ENCODE measurements at places on chromosomes 3 and 15. TPM values are rescaled to one million over a fixed set of nuclear protein-coding genes. Genes with fewer than 3 reads are reported as not detected.

DNA sequence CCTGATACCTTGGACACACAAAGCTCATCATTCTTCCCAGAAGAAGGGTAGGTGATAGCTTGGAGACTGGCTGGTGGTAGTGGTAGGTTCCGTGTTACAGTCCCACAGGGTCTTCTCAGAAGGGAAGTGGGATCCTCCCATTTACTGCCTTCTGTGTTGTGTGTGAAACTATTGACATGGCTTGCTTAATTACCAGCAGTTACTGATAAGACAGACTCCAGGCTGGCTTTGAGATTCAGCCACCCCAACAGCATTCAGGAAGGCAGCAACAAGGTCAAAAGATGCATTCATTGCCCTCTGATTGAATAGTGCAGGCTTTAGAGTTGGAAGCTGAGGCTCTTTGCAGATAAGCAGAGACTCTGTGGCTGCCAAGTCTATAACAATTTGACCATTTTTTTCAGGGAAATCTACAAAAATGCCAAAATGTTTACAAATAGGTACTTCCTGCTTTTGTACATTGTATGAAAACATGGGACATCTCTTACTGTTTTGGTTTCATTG lies 7.7 kb downstream of the ARNT2 start:
- no peak for ATAC-seq

DNA sequence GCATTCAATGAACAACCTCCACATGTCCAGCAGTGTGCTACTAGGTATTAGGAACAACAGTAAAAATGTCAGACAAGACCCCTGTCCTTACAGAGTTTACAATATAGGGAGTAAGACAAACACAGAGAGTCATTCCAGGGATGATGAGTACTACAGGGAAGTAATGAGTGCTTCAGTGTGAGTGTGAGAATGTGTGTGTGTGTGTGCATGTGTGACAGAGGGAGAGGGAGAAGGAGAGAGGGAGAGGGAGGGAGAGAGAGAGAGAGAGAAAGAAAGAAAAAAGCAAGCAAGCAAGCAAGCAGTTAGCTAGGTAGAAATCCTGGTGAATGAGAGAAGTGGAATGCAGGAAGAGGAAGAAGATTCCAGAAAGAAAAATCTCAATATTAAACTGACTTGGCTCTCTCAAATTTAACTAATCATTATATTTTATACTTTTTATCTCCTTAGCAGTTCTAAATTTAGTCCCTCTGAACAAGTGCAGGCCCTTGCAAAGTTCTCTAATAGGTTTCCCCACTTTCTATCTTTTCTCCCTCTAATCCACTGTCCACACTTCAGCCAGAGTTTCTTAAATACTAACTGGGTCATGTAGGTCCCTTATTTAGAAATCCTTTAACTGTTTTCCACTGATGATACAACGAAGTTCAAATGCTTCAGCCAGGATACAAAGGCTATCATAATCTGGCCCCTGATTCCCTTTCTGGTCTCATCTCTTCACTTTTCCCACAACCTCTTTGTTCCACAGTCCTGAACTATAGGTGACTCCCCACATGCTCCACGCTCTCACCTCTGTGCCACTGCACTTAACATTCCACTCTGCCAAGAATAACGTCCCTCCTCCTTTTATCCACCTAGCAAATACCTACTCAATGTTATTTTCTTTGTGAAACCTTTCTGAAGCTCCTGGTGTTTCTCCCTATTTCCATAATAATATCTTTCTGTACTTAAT lies 10.3 kb downstream of the DCBLD2 start:
- ATAC-seq = no peak

DNA sequence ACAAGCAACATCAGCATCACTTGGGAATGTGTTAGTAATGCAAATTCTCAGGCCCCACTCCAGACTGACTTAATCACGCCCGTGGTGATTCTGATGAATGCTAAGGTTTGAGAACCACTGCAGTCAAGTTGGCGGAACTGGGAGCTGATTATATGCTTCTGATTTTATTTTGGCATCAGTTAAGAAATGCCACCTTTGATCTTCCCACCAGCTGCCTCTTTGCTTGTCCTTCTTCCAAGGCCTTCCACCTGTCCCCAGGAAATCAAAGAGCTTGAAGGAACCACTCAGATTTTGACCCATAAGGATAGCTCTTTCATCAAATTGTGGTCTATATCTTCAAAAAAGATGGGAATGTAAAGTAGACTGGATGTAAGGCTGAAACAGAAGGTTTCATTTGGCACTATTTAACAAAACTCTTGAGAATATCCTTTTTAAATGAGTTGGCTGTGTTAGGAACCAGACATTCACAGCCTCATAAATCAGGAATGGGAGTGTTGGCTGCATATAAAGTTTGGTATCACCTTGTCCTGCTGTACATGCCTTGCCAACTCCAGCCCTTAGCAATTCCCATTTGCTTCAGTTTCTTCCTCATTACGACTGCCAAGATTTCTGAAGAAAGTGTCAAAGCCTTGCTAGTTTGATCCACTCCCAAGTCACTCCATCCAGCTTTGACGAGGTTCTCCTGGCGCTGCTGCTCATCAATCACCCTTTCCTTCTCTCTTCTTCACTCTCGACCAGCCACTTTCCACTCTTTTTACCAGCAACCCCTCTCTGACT lies 125.8 kb upstream of the NPHP3 start:
- ATAC-seq = no peak

DNA sequence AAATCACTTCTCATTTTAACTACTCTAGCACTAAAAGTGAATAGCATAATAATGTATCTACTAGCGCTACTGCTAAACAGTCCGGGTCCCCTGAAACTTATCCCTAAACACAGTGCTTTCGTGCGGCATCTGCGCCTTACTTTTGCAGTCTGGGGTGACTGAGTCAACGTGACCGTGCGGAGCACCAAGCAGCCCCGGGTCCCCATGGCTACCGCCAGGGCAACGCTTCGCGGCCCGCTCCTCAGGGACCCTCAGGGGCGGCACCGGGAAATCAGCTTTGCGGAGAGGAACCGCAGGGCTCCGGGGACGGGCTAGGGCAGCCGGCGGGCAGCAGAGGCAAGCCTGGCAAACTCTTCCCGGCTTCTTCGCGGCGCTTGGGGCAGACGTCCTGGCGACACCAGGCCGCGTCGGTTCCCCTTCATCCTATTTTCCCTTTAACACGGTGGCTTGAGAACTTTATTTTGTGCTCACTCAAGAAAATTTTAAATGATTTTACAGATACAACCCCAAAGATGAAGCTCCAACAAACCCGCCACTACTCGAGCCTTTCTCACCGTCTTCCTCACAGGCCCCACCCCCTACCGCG lies 757 bp upstream of the DIPK2A start:
- peak; percentile 10 for ATAC-seq

DNA sequence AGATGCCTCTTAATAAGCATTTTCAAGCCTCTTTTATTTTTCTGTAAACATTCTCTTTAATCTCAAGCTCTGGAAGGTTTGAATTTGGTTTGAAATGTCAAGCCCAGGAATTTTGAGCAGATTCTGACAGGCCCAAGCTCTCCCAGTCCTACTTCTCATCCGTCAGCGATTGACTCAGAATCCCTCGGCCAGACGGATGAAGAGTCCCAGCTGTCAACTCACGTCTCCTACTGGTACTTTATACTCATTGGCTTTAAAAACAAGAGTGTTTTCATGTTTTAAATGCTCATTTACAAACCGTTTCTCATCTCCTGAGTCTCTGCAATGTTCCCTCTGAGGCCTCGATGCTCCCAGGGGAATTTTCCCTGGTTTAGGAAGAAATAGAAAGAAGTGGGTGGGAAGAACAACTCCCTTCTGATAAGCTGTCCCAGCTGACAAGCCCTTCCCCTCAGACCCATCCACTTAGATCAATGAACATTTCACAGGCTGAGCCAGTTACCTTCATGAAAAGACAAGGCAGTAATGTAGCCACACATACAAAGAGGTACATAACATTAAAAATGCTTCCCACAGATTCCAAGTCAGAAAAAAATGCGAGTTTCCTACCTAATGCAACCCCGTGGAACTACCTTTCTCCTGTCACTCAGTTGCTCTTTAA lies 478.2 kb upstream of the DPH6 start:
- no peak for ATAC-seq

DNA sequence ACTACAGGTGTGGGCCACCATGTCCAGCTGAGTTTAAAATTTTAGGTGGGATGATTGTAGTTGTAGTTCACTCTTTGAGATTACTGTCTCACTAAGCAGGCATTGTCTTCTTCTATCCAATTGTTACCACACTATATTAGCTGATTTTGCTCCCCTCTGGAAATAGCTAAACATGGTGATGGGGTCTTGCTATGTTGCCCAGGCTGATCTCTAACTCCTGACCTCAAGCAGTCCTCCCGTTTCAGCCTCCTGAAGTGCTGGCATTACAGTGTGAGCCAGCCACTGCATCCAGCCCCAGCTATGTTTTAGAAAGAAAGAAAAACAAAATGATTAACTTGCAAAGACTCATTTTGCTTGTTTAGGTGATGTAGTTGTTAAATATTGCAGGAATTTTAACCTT lies 30.6 kb downstream of the YEATS2 start:
- ATAC-seq = no peak

DNA sequence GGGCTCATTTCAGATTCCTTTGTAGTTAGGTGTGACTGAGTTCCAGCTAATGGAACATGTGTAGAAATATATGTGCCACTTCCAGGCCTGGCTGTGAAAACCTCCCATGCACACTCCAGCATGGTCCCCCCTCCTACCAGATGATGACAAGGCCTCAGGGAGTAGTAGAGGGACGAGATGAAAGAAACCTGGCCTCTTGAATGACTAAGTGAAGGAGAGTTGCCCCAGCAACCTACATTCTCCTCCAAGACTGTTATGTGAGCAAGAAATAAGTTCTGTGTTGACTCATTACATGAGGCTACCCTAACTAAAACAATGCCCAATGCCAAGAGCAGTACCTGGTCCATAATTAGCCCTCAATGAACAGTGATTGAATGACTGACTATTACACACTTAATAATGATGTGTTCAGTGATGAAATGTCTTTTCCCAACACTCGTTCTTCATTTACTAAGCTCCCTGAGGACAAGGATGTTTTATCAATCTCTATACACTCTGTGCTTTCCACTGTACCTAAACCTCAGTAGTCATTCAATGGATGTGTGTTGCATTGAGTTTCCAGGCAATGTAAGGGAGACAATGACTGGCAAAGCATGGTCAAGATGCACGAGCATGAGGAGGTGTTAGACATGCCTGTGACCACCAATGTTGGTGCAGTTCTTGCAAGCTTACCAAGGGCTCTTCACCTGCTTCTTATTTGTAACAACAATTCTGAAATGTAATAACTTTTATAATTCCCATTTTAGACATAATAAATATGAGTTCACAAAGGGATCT lies 62.0 kb upstream of the BCL6 start:
- no peak for ATAC-seq

DNA sequence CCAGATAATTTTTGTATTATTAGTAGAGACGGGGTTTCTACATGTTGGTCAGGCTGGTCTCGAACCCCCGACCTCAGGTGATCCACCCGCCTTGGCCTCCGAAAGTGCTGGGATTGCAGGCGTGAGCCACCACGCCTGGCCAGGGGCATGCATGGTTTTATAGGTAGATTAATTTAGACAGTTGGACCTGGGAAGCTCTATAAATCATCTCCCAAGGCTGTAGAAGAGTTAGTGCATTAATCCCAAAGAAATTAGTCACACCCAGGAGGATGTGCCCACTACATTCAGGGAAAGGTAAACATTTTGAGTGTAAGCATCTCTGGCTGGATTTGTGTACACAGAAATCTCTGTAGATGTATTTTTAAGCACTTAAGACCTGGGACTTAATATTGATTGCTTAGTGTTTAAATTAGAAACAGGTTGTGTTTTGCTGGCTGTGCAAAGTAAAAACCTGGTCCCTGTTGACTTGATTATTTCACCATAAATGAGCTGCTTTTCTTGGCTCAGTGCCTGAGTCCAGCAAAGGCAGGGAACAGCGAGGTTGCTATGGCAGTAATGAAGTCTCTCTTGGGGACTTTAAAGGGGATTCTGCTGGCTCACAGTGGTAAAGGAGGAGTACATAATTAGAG lies 19.2 kb downstream of the EXOSC7 start:
- ATAC-seq = peak; percentile 71

DNA sequence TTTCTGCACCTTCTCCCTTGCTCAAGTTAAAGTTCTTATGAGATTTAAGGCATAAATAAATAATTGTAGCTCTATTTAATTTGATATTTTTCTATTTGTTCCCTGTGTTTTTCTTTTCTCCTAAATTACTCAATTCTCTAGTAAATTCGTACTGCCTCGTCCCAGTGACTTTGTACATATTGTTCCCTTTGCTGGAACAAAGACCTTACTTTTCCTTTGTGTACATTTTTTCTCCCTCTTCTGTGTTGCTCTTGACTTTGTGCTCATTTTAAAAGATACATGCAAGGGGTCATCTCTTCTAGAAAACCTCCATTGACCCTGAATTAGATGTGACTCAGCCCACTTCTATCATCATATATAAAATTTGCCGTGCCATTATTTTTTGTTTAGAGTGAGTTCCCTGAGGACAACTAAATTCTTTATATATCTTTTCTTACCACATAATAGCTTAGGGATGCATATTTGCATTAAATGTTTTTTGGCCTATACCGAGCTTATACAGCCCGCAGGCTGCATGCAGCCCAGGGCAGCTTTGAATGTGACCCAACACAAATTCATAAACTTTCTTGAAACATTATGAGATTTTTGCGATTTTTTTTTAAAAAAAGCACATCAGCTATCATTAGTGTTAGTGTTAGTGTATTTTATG lies 29.6 kb downstream of the PPP4R2 start:
- no peak for ATAC-seq

GRCh38 chr3:134694946-134695543 lies 44.2 kb upstream of the KY start:
- no peak for ATAC-seq

GRCh38 chr3:127482216-127483004 lies 108.1 kb downstream of the TPRA1 start:
- no peak for ATAC-seq

Gene PLIN1
- 22.2 TPM for total RNA-seq

Gene CLRN1
- total RNA-seq = not detected

Gene GOLGA8J
- total RNA-seq = not detected

Gene RTP1
- not detected for total RNA-seq

Gene C3orf22
- not detected for total RNA-seq

Gene ZNF80
- not detected for total RNA-seq

Gene GOLGA8O
- total RNA-seq = not detected

Gene VGLL3
- total RNA-seq = 32.2 TPM

Gene MYO5C
- total RNA-seq = 2.6 TPM
